ENCODE measurements at places on chromosomes 11 and 22.

GRCh38 chr11:103949781-103950180 lies 86.7 kb upstream of the DDI1 start:
- DNase-seq = no peak

- DNase-seq = no peak
Measured at GRCh38 chr22:37485395-37486223, 575 bp downstream of the MFNG start.

- no peak for DNase-seq
Measured at GRCh38 chr22:23376256-23376655, 195.9 kb downstream of the BCR start.

- no peak for DNase-seq
Measured at GRCh38 chr11:79198898-79199250, 242.0 kb downstream of the TENM4 start.

DNA sequence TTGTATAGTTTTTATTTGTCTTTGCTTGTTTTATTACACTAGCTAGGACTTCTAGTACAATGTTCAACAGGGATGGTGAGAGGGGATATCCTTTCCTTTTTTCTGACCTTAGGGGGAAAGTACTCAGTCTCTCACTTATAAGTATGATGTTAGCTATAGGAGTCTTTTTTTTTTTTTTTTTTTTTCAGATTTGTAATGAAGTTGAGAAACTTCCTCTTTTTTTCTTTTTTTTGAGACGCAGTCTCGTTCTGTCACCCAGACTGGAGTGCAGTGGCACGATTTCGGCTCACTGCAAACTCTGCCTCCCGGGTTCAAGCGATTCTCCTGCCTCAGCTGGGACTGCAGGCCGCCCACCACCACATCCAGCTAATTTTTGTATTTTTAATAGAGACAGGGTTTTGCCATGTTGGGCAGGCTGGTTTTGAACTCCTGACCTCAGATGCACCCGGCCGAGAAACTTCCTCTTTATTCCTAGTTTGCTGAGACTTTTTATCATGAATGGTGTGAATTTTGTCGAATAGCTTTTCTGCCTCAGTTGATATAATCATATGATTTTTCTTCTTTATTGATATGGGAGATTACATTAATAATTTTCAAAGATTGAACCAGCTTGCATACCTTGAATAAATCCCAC lies 10.9 kb downstream of the TRIM22 start:
- no peak for DNase-seq

DNA sequence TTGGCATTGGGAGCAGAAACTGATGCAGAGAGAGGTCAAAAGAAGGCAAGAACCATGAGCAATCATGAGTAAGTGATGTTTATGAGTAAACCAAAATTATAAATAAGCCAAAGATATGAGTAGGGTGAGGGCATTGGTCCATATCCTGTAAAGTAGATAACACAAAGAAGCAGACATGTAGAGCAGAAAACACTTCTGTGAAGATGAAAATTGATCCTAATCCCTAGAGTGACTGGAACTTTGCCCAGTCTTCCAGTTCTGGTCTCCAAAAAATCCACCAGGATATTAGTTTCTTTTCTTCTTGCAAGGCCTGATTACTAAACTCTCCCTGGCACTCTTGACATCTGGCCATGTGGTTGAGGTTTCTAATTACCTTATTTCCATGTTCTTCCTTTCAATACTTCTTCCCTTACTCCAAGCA lies 13.7 kb upstream of the DRD2 start:
- no peak for DNase-seq

Data from T1000 (cell line).